ENCODE measurements at places on chromosomes 5 and 9.

GRCh38 chr9:2181792-2182191, 166.6 kb downstream of the SMARCA2 start:
- DNase-seq, result no peak

DNA sequence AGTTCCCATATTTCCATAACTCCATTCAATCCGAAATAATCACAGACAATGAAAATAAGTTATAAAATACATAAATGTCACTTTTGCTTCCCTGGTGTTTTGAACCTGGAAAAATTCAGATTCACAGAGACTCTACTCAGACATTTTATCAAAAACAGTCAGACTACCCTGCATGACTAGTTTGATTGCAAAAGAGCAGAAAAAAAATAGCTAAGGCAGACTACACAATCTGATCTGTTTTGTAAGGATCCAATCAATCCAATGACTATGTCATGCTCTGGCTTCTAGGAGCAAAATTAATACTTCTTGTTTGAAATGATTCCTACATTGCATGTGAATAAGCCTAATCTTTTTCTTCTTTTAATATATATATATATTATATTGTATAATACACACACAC, 1262.6 kb downstream of the EFNA5 start:
- DNase-seq, result no peak

GRCh38 chr9:37363124-37363523, 59.4 kb upstream of the GRHPR start:
- no peak for DNase-seq

GRCh38 chr5:96808868-96809558, 1.3 kb upstream of the ERAP1 start:
- no peak for DNase-seq

GRCh38 chr5:218457-219291, 554 bp downstream of the SDHA start:
- peak; percentile 35 for DNase-seq

DNA sequence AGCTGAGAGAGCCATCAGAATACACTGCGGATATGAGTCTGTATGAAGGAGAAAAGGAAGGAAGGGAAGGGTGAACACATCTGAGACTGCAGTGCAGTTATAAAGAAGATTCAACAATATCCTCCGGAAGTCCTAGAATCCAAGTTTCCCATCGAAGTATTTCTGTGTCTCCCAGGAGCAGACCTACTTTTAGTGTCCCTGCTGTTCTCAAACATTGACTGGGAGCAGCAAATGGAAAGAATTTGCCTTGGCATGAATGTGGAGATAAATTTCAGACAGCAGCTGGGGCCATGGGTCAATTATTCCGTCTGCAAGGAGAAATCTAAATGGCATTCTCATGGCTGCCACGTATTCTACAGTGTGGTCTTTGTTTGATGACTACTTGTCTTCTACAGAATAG, 478.1 kb upstream of the SMC2 start:
- DNase-seq, result no peak

DNA sequence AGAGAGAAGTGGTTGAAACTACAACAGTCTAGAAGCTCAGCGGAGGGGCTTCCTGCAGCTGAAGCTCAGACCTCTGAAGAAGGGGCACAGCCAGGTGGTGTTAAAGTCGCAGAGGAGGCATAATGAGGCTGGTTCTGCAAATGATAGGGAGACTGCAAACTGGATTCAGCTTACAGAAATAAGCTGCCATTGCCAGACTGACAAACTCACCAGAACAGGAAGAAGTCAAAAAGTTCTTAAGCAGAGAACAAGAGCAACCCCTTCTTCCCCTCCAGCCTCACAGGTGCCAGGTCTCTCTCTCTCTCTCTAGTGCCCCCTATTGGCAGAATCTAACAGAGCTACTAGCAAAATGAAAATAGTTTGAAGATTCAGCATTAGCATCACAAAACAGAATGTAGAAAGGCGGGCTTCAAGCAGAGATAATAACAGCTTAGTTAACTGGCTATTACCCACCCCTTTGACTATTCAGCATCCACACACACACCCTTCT, 76.7 kb downstream of the GRAMD2B start:
- DNase-seq, result no peak

DNA sequence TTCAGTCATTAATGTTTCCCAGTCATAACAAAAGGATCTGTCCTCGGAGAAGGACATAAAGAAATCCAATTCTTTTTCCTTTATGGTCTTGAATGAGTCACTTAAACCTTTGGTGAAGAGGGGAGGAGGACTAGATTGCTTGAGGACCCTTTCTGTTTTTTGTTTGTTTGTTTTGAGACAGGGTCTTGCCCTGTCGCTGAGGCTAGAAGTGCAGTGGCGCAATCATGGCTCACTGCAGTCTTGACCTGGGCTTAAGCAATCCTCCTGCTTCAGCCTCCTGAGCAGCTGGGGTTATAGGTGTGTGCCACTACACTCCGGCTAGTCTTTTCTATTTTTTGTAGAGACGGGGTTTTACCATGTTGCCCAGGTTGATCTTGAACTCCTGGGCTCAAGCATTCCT, 12.3 kb downstream of the TIGD6 start:
- no peak for DNase-seq

GRCh38 chr9:108546215-108546614, 309.6 kb downstream of the ACTL7B start:
- DNase-seq, result no peak

GRCh38 chr5:127275641-127276193, 14.9 kb upstream of the MEGF10 start:
- no peak for DNase-seq

GRCh38 chr5:355379-355935, 33.9 kb downstream of the AHRR start:
- no peak for DNase-seq

Measured in LoVo (cell line).